ENCODE measurements at places on chromosomes 4 and X.

DNA sequence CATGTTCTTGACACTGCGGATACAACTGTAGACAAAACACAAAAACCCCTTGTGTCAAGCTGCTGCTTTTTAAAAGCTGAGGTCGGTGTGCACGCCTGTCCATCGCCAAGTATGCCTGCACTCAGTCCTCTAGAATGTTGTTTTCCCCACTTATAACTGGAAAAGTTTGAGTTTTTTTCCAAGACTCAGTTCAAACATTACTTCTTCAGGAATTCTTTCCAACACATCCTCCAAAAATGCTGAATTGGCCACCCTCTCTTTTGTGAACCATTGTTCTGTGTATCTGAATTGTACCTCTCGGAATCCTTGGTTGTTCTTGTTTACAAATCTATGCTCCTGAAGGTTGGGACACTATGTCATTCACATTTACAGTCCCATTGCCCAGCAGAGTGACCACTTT, 94.6 kb downstream of the REELD1 start:
- no peak for DNase-seq

- no peak for DNase-seq
Measured at GRCh38 chr4:188492886-188493285, 353.6 kb downstream of the TRIML1 start.

- no peak for DNase-seq
Measured at GRCh38 chr4:56799161-56799759, 22.2 kb downstream of the SPINK2 start.

- no peak for DNase-seq
Measured at GRCh38 chrX:42955349-42955748, 177.4 kb upstream of the PPP1R2C start.

DNA sequence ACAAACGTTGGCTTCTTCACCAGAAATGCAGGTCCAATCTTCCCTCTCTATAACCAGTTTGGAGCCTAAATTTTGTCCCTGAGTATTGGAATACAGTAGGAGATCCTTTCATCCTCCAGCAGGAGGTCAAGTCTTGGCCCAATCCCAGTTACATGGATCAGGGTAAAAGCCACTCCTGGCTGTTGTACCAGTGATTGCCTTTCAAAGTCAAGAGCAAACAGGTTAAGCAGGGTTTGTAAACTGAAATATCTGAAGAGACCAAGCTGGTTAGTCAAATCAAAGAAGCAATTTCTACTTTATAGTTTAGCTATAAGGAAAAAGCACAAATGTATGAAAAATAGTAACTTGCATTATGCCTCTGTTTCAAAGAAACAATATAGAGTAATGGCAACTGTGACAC, 329.4 kb downstream of the NAF1 start:
- no peak for DNase-seq

- no peak for DNase-seq
Measured at GRCh38 chr4:75889537-75890199, 12.6 kb downstream of the PPEF2 start.

Measured in sigmoid colon (tissue), 7 donors.